ENCODE measurements at places on chromosomes 7 and 10.

GRCh38 chr10:75971402-75972211 lies 540.2 kb downstream of the LRMDA start:
- no peak for DNase-seq

DNA sequence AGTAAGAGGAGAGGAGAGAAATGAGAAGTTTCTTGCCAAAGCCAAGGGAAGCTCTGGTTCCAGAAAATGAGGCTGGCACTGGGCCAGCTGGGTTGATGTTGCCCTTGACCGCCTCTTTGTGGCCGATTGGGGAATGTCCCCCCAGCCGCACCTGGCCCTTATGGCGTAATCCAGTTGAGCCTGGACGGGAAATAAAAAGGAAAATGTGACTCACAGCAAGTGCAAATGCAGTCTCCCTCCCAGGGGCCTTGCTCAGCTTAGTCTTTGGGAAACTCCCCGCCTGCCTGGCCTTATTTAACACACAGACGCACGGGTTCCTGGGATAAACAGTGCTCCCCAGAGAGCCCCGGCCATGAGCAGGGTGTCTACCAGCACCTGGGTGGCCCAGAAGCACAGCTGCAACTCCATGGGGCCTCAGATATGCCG lies 174.8 kb downstream of the KIAA1217 start:
- DNase-seq = peak; percentile 1

DNA sequence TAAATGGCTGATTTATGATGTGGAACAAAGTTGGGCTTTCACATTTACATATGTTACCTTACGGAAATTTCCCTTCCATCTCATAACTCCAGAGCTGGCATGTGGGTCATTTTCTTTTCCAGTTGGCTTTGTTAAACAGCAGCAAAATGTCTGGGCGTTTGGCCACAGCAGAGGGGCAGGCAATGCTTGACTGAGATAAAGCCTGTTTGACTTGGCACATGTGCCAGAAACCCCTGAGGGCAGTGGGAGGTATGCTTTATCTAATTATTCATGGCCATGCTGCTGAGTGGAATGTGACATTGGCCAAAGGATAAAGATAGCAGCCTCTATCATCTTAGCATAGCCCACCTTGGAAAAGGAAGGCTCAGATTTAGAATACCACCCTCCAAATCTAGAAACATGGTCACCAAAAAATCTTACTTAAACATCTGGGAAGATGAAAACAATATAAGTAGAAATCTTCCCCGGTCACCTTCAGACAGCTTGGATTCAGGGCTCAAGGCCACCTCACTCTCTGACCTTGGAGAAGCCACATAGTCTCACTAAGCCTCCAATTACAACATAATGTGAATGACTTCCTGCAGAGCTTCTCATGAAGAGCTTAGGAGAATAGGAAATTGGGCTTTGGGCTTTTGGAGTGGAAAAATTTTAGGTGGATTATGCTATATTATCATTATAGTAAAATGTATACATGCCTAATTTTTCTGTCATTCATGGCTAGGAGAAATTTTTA lies 101.5 kb downstream of the GRM3 start:
- peak; percentile 7 for DNase-seq

GRCh38 chr7:83410989-83411591 lies 237.8 kb downstream of the SEMA3E start:
- peak; percentile 72 for DNase-seq

- no peak for DNase-seq
These were observed 52.5 kb upstream of the SKAP2 start for GRCh38 chr7:26916779-26917320.

- DNase-seq = no peak
These were observed 84.5 kb downstream of the RTKN2 start for GRCh38 chr10:62183857-62184795.

- DNase-seq = no peak
These were observed 294.7 kb upstream of the AOAH start for GRCh38 chr7:37018954-37019353.

- DNase-seq = peak; percentile 73
These were observed 652 bp downstream of the KAZALD1 start for GRCh38 chr10:101062232-101063049.

- no peak for DNase-seq
These were observed 53.5 kb downstream of the ABLIM1 start for GRCh38 chr10:114604357-114605130.

GRCh38 chr7:78479348-78479747 lies 680.8 kb downstream of the PHTF2 start:
- no peak for DNase-seq

- DNase-seq = no peak
These were observed 41.0 kb upstream of the TSPAN12 start for GRCh38 chr7:120898715-120899499.

DNA sequence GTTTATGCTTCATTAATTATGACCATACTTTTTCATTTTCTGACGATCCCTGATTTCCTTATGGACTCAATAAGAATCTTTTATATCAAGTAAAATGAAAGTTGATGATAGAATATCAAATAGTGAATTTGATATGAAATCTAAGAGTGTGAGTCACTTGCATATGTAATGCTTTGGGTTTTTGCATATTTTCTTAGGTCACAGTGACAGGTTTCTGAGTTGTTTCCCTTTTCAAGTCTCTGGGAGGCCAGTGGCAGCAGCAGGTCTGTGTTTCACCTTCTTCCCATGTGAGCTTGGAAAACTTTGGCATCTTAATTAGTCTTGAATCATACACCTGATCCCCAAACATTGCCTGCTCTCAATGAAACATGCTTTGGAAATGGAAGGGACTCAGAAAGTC lies 34.7 kb upstream of the GJD4 start:
- DNase-seq = no peak

- no peak for DNase-seq
These were observed 515.8 kb upstream of the AKR1E2 start for GRCh38 chr10:4310172-4310571.

GRCh38 chr7:36128448-36129047 lies 24.5 kb upstream of the EEPD1 start:
- DNase-seq = no peak

DNA sequence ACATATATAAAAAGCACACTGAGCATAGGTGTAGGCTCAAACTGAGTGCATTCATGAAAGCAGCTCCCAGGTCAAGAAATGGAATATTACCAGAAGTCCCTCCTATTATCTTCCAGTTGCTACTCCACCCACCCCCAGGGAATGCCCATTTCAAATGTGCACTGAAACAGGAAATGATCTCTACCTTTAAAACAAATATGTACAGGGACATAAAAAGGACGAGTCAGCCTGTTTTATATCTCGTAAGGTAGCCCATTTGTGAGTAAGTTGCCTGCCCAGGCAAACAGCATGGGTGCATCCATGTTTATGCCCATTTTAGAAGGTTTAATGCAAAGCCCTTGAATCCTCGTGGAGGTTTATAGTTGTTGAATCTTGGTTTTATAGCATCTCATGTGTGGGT lies 10.4 kb downstream of the FFAR4 start:
- DNase-seq = no peak

DNA sequence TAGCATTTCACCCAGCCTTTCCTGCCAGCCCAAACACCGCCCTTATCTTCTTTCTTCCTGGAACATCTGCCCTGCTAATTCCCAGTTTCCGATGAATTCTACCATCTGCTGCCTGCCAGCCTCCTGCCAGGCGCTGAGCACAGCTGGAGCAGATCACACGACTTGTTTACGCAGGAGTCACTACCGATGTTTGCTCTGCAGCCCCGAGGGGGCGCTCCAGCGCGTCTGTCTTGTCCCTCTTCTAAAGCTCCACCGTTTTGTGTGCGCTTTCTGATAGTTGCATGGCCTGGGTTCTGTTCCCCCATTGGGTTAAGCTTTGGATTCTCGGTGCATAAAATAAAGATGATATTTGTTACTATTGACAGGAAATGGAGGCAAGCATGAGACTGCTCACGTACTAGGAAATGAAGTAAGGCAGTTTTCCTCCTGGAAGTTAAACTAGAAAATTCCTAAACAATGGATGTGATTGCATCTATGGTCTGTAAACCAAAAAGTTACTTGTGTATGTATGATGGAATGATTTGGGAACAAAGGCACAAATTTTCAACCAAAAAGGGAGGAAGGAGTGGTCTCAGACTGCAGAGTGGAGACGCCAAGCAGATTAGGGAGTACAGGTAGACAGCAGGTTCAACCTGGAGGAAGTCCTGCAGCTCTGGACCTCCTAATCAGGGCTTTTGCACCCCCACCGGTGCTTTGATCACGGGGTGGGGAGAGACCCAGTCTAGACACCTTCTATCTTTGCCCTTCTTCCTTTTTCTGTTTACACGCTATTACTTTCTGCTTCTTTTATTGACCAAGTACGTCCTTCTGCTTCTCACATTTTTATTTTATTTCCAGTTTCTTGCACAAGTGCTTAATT lies 2.2 kb upstream of the RBM17 start:
- peak; percentile 67 for DNase-seq

DNA sequence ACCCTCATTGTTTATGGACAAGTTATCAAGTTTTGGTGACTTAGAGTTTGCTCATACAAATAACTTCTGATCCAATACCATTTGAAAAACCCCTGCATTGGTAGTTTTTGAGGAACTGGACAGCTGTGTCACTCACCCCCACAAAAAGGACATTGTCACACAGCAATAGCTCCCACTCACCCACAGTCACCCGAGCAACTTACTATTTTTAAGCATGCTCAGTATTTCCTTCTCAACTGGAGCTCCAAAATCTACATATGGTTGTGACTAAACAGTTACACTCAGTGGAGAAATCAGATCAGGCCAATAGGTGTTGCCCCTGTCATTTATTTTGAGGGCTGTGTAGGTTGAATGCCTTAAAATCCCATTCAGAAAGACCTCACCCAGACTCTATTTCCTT lies 165.2 kb upstream of the AUTS2 start:
- no peak for DNase-seq

GRCh38 chr10:6482737-6483357 lies 97.2 kb downstream of the PRKCQ start:
- DNase-seq = no peak

DNA sequence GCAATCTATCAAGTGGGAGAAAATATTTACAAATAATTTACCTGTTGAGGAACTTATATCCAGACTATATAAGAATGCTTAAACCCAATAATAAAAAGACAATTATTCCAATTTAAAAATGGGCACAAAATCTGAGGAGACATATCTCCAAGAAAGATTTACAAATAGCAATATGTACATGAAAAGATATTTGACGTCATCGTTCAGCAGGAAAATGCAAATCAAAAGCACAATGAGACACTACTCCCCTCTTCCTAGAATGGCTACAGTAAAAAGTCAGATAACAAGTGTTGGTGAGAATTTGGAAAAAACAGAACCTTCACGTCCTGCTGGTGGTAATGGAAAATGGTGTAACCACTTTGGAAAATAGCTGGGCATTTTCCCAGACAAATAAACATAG lies 457.0 kb downstream of the DPP6 start:
- no peak for DNase-seq

GRCh38 chr10:22325272-22326144 lies 4.6 kb downstream of the BMI1 start:
- peak; percentile 75 for DNase-seq

- no peak for DNase-seq
These were observed 235.1 kb upstream of the AUTS2 start for GRCh38 chr7:69363136-69363535.

DNA sequence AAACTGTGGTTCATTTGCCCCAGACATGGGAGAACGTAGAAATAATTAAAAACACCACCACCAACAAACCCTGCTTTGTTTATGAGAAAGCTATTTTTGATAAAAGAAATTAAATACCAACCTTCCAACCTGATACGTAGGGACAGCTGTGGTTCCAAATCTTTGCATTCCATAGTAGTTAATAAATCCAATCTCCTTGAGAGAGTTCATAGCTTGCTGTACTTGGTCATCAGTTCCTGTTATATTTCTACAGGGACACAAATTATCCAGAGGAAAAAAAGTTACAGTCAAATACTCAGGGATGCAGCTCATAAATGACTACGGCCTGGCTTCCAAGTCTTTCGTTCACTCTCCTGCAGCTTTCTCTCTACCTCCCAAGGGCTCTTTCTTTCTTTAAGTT lies 41.1 kb downstream of the PUS7 start:
- no peak for DNase-seq

DNA sequence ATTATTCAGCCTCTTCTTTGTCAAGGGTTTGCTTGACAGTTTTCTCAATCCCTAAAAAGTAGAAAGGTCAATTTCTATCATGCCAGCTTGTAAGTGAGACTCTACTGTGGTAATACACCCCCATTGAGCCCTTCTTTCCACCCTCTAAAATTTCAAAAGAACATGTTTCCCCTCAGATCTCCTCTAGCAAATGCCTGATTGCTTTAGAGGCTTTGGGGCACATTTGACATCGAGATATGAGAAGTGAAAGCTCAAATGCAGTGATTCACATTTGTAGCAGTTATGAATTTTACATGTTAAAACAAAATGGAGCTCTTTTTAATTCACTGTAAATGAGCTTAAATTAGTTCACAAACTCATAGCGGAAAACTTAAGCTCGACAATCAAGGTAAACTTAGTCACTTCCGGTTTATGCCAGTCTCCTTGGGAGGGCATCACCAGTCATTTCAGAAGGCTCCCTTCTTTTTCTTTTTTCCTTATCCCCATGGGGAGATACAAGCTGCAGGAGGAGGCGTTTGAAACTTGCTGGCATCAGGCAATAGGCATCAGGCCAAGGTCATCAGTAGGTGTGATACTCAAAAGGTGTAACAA lies 55.3 kb upstream of the ADO start:
- DNase-seq = no peak

GRCh38 chr7:80379034-80379982 lies 132.6 kb downstream of the GNAT3 start:
- no peak for DNase-seq

DNA sequence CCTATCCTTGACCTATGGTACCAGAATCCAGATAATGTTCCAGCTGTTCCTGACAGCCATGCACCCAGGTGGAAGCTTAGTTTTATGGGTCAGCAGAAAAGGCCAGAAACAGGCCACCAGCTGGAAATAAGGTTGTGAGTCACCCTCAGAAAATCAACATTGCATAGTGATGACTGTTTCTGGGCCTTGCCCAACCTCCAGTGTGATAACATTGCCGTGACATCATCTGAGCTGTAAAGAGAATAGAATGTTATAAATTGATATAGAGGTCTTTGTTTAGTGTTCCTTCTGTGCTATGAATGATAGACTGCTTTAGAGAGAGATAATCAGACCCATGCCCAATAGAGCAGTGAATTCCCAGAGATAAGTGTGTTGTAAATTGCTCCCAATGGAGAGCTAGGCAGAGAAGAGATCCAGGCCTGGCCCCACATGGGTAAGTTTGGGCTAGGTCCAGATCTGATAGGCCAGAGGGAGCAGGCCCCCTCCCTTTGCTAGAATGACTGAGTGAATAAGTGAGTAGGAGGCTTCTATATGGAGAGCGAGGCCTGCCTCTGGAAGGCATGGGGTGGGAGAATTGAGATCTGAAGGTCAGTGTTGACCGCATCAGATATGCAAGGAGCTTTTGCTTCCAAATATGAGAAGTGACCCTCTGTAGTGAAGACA lies 14.2 kb upstream of the HPS1 start:
- DNase-seq = peak; percentile 1

Measured in NCI-H1417 (cell line).